Activated CD4-positive, alpha-beta T cell treated with anti-CD3 and anti-CD28 coated beads, Interleukin-2, Interleukin-4, amounts not matched to agents 100 ng/mL and 50 ng/mL, durations not matched to agents 16 hours and 8 hours (primary cell): ENCODE measurements at places on chromosomes 7 and 10.
A peak's percentile ranks its signal among the peaks of the same experiment; 100 is the strongest.

DNA sequence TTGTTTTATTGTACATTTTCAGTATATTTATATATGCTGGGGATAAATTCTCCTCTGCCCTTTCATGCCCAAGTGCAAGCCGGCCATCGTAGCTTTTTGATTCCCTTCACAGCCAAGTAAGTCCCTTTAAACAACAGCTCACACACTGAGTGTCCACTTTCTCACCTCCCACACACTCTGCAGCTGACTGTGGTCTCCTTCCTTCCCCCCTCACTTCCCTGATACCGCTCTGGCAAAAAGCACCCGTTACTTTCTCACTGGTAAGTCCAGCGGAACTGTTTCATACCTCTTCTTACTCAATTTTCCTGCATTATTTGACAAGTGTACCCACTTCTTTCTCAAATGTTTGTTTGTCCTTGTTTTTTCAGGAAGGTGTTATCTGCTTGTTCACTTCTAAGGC lies 35.2 kb downstream of the MGAM start:
- DNase-seq, result no peak

DNA sequence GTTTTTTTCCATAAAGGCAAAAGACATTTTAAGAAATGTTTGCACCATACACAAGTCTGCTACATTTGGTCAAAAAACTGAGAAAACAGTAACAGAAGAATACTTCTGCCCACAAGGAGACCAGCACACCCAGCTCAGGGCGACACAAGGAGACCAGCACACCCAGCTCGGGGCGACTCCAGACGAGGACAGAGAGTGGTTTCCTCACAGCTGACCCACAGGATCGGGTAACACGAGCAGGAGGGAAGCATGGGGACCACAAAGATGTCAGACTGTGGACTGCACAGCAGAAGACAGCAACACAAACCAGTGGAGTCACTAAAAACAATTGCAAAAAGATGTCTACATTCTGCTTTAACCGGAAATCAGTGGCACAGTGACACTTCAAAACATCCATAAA lies 237.6 kb downstream of the DIP2C start:
- DNase-seq, result no peak

GRCh38 chr7:150962290-150962552 lies 15.9 kb downstream of the KCNH2 start:
- no peak for DNase-seq

- DNase-seq, result no peak
Measured at GRCh38 chr10:66877361-66877760, 48.5 kb upstream of the LRRTM3 start.

DNA sequence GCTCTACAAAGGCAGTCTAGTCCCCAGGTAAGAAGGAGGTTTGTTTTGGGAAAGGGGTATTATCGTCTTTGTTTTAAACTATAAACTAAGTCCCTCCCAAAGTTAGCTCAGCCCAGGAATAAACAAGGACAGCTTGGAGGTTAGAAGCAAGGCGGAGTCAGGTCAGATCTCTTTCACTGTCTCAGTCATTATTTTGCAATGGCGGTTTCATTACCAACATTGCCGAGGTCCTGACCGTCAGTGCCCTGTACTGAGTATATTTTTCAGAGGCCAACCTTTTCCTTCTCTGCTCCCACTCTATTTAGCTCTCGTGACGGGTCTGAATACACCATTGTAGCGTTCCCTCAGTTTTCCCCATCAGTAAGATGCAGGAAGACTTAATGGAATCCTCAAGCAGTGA lies 184.5 kb downstream of the PRKCQ start:
- no peak for DNase-seq

- no peak for DNase-seq
Measured at GRCh38 chr10:31614611-31615010, 295.6 kb downstream of the ZEB1 start.

GRCh38 chr10:103583871-103584215 lies 90.3 kb downstream of the NEURL1 start:
- no peak for DNase-seq

DNA sequence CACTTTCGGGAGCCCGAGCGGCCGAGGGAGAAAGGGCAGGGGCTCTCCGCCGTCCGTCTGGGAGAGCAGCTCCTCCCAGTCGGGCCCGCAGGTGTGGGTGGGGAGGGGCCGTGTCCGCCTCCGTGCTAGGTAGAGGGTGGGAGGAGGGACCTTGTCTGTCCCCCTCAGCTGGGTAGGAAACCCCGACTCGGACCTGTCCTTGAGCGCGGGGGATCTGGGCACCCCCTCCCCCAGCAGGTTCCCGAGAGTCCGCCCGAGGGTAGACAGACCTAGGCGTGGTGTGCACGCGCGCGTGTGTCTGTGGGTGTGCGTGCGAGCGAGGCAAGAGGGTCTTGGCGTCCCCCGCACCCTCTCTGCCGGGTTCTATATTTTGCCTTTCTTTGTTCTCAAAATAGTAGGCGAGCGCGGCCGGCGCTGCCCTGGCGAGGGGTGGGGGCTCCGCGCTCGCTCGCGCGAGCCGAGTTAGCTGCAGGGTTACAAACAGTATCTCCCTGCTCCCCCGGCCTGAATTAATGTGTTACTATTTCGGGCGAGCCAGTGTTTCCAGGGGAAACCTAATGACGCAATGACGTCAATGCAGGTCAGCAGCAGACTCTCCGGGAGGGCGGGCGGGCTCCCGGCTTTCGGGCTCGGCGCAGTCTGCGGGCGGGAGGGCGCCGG lies 73.9 kb upstream of the LEP start:
- DNase-seq, result no peak

GRCh38 chr10:63822496-63822895 lies 301.3 kb downstream of the REEP3 start:
- no peak for DNase-seq

GRCh38 chr7:2017481-2017891 lies 215.3 kb downstream of the MAD1L1 start:
- no peak for DNase-seq

- DNase-seq, result no peak
Measured at GRCh38 chr10:11142777-11143176, 125.1 kb downstream of the CELF2 start.

DNA sequence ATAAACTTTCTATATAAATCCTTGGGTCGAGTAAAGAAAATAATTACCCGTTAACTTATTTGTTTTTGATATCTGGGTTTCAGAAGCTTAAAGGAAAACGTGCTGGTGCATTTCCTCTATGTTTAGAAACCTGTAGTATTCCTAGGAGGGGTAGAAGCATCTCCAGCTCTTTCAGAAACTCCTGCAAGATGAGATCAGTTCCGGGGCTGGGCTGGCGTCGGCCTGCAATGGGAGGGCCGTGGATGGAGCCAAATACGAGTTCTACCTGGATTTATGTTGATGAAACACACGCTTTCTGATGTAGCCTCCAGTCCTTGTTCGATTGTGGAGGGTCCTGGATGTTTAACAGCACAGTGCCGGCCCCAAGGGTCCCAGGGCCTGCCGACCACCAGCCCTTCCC lies 35.8 kb upstream of the DIP2C start:
- DNase-seq, result no peak

DNA sequence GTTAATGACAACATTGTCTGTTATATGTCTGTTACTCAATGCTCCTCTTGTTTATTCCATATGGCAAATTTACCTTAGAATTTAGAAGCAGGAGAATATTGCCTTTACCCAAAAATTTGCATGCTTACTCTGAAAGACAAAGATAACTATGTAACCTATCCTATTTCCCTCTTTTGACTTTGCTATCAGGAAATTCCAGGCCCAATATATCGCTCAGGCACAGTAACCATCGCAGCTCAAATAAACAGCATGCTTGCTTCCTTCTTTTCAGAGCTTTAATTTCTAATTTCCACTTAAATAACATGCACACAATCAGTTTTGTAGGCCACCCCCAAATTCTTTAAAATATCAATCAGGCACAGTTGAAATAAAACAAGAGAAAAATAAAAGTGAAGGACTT lies 57.8 kb downstream of the EBLN1 start:
- DNase-seq, result no peak

GRCh38 chr10:118758449-118758848 lies 3.7 kb upstream of the CACUL1 start:
- no peak for DNase-seq

DNA sequence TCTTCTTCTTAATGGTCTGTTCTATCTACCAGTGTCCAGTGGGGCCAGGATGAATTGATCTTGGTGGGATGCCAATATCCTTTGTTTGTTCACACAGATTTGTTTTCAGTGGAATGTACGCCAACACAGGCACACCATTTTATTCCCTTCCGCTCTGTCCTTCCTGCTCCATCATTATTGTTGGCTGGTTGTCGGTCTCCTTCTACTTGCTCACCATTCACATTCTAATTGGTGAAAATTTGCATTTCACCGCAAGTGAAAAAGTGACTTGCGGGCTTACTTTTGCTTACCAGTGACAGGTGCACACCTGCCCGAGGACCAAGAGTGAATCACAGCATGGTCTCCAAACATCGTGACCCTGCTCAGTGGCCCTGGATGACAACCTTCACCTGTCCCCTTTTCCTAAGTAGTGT lies 148.3 kb downstream of the NOC3L start:
- no peak for DNase-seq

DNA sequence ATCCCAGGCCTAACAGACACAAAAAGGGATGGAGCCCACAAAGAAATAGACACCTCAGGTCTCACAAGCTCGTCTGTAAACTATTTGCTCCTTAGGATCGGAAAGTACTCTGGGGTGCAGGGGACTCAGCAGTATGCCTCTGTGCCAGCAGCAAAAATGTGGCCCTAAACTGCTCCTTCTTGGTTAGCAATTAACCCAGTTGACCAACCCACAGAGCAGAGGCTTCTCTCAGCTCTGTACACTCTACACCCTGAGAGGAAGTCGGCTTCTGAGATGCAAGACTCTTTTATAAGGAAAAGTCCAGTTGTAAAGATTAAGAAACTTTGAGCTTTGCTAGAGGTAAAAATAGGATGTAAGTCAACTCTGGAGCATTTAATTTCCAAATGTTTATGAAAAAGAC lies 156.3 kb upstream of the PRSS58 start:
- DNase-seq, result no peak

DNA sequence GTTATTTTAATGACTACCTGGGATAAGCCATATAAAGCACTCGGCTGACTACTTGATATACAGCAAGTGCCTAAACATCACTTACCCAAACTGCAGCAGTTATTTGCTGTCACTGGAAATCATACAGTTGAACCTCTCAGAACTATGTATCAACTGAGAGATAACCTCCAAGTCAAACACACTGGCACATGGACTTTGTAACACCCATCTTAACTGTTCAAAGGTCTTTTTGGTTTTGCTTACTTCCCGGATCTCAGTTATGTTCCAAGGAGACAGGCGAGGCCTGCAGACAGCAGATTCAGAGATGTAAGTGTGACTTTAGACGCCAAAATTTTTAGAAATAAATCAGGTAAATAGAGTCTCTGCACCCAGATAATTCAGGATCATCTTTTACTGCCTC lies 34.6 kb upstream of the DAGLB start:
- no peak for DNase-seq

DNA sequence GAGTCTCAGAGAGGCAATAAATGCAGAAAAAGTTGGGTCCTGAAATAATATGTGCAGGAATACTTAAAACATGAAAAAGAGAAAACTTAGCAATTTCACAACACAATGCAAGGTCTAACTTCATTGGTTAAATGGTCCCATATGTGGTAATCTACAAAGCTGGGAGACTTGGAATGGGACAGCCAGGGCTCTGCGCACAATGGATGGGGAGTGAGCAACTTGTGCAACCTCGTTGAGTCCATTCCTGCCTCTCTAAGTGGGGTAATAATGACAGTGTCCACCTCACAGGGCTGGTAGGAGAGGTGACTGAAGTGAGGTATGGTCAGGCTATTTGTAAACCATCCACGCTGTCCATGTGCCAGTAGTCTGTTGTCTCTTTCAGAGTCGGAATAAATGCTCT lies 11.8 kb upstream of the EMX2 start:
- no peak for DNase-seq

GRCh38 chr10:110221721-110222261 lies 14.4 kb downstream of the MXI1 start:
- peak; percentile 84 for DNase-seq

GRCh38 chr7:134737566-134738345 lies 41.7 kb upstream of the CALD1 start:
- peak; percentile 92 for DNase-seq

- DNase-seq, result no peak
Measured at GRCh38 chr10:108608860-108609259, 1314.5 kb downstream of the XPNPEP1 start.

DNA sequence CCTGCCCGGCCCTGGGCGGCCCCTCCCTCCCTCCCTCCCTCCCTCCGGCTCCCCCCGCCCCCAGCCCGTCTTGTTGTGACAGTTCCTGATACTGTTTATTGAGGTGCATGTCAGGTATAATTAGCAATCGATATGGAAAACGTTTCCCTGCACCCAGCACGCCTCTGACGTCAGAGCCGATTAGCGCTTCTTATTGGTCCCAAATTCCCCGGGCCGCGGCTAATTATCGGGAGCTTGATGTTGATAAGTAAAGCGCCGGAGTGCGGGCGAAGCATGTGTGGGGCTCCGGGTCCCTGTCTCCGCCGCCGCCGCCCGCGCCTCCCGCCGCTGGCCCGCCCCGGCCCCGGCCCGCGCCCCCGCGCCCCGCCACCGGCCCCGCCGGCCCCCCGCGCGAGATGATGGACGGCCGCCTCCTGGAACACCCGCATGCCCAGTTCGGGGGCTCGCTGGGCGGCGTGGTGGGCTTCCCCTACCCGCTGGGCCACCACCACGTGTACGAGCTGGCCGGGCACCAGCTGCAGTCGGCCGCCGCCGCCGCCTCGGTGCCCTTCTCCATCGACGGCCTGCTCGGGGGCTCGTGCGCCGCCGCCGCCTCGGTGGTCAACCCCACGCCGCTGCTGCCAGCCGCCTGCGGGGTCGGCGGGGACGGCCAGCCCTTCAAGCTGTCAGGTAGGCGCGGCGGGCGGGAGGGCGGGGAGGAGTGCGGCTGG lies at the start of gene UNCX:
TSS of gene UNCX (plus strand) at position 250 of the 710 bp plus-strand sequence. CDS start at position 396, 146 bp downstream.
- DNase-seq, result no peak
